Vagina (tissue), 2 donors: ENCODE measurements at places on chromosomes 1 and 21.

DNA sequence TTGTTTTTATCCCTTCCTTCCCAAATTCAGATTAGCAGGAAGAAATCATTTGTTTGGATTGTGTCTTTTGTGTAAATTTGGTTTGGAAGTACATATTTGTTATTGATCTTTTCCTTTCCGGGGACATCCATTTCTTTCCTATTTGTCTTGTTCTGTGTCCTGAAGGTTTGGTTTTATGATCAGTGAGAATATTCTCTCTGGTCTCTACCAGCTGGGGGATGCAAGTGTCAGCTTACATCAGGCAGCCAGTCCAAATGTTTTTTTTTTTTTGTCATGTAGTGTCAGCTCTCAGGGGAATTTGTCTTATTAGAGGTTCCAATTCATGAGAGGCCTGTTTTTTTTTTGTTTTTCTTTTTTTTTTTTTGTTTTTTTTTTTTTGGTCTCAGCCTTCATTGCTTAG is 479.2 kb upstream of the LRRC7 start:
- DNase-seq: no peak

- no peak for DNase-seq
Observed at GRCh38 chr1:225736437-225737098, 41.1 kb upstream of the SRP9 start.

DNA sequence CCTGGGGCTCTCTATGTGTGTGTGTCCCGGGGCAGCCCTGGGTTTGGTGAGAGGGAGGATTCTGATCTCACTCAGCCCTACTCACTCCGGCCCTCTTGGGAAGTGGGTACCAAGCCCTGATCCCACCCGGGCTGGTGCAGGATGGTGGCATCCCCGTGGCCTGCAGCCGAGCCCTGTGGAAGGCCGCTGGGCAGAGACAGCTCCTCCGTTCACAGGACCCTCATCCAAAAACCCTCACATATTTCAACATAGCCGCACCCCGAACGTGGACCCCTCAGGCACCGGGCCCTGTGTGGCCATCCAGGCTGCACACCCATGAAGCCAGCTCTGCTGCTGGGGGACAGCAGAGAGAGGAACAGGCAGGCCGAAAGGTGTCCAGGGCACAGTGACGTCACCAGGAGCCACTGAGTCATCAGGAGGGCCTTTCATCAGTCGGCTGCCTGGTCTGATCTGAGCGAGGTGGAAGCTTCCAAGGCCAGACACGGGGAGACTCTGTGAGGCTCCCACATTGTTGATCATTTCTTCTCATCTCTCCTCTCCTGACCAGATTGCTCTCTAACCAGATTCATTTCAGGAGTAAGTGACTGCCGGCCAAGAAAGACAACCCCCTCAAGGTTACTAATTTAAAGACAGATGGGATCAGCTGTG is 16.2 kb upstream of the GPR157 start:
- DNase-seq: no peak

DNA sequence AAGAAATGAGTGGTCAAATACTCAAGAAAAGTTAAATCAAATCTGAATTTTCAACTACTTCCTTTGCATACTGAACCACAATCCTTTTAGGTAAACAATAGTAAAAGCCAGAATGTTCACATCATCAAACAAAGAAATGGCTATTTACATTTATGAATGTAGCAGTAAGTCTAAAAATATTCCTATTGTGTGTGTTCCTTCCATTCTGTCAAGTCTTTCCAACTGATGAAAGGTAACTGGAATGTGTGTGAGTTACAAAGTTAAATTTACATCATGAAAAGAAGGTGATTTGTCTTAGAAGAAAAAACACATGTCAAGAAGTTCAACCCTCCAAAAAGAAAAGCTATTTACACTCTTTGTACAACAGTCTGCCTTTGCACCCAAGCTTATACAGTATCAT is 203.1 kb downstream of the SIPA1L2 start:
- DNase-seq: no peak

GRCh38 chr1:225479996-225480720 is 52.3 kb upstream of the LBR start:
- DNase-seq: peak; percentile 82

DNA sequence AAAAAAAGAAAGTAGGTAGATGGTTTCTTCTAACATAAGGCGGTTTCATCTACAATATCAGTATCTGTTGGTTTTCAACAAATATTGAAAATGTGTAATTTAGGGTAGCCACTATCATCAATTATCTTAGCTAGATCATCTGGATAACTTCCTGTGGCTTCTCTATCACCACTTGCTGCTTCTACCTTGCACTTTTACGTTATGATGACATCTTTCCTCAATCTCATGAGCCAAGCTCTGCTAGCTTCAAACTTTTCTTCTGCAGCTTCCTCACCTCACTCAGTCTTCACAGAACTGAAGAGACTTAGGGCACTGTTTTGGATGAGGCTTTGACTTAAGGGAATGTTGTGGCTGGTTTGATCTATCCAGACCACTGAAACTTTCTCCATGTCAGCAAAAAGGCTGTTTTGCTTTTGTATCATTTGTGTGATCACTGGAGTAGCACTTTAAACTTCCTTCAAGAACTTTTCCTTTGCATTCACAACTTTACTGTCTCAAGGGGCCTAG is 144.9 kb upstream of the HP1BP3 start:
- DNase-seq: no peak

DNA sequence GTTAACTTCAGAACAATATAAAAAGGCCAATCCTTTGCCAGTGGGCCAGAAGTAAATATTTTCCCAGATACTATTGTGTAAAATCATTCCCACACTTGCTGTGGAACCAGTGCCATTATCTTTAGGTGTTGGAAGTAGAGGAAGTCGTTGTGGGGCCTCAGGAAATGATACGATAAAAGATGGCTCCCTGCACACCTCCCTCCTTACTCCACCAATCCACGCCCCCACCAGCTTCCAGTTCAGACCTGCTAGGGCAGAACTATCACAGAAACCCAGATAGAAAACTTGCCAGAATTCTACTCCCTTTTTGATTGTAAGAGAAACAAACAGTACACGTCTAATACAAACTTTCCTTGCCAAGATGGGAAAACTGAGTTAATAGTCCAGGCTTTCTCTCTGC is 173.0 kb upstream of the FMN2 start:
- DNase-seq: no peak

- no peak for DNase-seq
Observed at GRCh38 chr1:192877283-192877886, 68.5 kb downstream of the RGS2 start.

- no peak for DNase-seq
Observed at GRCh38 chr21:29947119-29947518, 7.3 kb upstream of the GRIK1 start.

DNA sequence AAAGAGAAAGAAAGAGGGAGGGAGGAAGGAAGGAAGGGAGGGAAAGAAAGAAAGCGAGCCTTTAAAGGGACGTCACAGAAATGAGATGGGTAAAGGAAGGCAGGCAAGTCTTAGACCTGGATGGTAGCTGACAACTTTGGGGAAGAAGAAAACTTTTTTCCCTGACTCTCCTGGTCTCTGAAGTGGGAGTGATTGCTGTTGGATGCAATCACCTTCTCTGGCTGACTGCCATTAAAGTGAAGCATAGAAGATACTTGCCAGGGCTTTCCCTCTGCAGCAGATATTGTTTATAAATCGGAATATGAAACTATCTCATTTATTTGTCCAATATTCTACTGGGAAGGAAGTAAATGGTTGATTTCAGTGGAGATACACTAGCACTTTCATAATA is 27.0 kb downstream of the VCAM1 start:
- no peak for DNase-seq

DNA sequence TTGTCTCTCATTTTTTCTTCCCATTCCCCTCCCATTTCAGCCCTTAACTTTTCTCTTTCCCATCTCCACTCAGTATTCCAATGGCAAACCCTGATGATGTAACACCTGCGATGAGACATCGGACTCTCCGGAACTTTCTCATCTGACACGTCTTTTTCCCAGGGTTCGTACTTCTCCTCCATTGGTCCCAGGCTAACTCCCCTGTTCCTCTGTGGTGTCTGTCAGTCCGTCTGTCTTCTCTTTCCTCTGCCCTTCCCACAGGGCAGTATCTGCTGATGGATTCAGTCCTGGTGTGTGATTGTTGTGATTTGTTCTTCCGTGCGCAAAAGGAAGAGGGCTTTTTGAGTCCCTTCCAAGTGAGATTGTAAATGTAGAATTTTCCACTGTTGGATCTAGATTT is 27.7 kb downstream of the VANGL2 start:
- no peak for DNase-seq

DNA sequence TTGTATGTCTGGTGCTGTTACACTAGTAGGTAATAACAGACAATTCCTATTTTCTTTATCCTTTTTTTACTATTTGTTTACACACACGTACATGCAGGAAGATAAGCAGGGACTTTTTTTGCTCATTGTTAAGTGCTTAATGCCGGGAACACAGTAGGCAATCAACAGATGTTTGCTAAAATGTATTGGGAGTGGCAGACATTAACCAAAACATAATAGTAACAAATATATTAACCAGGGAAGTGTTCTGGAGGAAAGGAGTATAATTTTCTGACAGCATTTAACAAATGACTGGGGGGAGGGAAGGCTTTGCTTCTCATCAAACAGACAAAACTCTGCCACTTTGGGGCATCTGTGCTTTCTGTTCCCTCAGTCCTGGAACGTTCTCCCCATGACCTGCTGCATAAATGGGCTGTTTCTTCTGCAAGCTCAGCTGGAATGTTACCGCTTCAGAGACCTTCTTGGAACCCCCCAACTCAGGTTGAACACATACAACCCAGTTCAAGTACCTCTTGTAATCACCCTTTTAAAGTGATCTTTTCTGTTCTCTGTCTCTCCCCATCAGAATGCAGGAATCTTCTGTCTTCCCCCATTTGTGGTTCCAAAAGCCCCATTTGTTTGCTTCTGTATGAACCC is 2.1 kb downstream of the CR1L start:
- no peak for DNase-seq

- no peak for DNase-seq
Observed at GRCh38 chr1:244920911-244921761, 56.8 kb upstream of the HNRNPU start.

DNA sequence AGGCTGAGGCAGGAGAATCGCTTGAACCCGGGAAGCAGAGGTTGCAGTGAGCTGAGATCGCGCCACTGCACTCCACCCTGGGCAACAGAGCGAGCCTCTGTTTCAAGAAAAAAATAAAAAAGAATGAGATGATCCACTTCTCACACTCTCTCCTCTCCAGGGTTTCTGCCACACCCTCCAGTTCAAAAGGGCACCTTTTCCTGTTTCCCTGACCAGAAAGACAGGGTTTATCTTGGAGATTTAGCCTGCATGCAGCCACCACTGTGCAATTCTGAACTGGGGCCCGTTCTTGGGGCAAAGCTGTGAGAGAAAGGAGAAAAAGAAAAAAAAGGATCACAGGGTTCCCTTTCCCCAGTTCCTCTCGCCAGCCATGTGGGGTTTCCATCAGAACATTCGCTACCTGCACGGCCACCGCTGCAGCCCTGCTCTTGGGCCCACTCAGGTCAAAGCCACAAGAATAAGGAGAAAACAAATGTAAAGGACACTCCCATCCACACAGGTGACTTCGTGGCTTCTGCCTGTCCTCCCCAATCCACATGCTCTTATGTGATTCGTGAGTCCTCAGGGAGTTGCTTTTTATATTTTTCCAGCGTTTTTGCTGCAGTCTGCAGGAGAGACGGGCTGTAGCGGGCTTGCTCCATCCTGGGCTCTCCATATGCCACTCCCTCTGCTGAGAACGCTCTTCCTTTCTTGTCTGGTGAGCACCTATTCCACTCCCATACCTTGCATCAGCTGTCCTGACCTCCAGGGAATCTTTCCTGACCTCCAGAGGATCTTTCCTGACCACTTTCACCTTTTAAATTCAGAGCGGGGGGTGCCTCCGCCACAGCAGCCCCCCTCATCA is 26.4 kb downstream of the GNG4 start:
- no peak for DNase-seq

DNA sequence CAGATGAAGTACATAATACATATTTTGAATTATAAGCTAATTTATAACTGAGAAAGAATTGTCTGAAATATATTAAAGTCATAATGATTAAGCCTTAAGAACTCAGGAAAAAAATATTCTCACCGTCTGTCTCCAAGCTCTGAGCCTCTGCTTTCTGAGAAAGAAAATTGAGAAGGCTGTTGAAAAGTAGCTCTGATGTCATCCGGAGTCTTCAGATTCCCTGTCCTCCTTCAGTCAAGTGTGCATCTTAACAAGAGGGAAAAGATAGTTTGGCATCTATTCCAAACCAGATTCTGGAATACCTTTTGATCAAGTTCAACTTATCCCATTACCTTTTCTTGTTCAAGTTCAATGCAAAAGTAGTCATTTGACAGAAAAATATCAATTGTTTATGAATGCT is 50.6 kb downstream of the NRIP1 start:
- no peak for DNase-seq

- no peak for DNase-seq
Observed at GRCh38 chr1:198199105-198199504, 42.3 kb downstream of the NEK7 start.

DNA sequence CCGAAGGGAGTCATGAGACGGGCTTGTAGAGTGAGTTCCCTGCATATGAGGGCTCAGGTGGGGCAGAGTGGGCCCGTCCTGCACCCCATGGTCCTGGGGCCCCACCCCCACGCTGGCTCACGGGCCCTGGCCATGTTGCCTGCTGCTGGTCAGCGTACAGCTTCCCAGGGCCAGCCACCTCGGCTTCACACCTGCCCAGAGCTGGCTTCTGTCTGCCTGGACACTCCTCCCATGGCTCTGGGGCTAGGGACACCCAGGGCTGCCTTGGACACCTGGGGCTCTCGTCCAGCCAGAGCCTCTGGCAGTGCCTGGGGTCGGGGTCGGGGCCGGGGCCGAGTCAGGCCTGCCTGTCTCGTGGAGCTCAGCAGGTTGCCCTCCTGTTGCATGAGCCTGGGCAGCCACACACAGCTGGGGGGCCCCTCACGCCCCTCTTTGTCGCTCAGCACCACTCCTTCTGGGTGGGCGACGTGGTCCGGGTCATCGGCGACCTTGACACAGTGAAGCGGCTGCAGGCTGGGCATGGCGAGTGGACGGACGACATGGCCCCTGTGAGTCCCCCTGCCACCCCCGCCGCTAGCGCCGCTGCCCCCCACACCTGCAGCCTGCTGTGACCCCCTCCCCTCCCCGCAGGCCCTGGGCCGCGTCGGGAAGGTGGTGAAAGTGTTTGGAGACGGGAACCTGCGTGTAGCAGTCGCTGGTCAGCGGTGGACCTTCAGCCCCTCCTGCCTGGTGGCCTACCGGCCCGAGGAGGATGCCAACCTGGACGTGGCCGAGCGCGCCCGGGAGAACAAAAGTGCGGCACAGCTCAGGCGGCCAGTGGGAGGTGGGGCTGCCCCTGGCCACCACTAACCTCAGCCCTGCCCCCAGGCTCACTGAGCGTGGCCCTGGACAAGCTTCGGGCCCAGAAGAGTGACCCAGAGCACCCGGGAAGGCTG is 5.5 kb upstream of the MMP23B start:
- DNase-seq: no peak

GRCh38 chr1:227880342-227880924 is 65.0 kb downstream of the PRSS38 start:
- DNase-seq: no peak

DNA sequence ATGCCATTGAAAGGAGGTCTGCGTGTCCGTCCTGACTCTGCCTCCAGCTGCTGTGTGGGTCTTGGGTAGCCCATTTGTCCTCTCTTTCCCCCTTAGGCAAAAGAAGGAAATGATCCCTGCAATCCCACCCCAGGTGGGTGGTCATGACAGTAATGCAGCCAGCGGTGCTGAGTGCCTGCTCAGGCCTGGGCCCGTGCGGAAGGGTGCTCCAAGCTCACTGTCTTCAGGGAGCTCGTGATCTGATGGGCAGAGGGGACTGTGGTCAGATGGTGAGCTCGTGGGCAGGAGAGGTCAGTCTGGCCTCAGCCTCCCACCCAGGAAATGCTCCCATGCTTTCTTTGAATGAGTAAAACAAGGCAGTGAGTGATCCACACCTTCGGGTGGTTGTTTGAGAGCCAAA is 35.3 kb upstream of the TTC4 start:
- no peak for DNase-seq

GRCh38 chr1:157115429-157115838 is 15.8 kb upstream of the ETV3L start:
- DNase-seq: no peak
